ENCODE measurements at places on chromosomes 16 and 17.

GRCh38 chr16:10410469-10410868, 24.6 kb downstream of the ATF7IP2 start:
- no peak for DNase-seq

DNA sequence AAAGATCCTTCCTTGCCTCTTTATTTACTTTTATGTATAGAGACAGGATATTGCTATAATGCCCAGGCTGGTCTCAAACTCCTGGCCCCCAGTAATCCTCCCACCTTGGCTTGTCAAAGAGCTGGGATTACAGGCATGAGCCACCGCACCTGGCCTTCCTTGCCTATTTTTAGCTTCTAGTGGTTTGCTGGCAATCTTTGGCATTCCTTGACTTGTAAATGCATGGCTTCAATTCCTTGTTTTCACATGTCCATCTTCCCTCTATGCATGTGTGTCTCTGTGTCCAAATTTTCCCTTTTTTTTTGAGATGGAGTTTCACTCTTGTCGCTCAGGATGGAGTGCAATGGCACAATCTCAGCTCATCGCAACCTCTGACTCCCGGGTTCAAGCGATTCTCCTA, 22.5 kb downstream of the HEXIM2 start:
- no peak for DNase-seq

- DNase-seq: no peak
Observed at GRCh38 chr16:20393801-20394577, 10.5 kb downstream of the PDILT start.

DNA sequence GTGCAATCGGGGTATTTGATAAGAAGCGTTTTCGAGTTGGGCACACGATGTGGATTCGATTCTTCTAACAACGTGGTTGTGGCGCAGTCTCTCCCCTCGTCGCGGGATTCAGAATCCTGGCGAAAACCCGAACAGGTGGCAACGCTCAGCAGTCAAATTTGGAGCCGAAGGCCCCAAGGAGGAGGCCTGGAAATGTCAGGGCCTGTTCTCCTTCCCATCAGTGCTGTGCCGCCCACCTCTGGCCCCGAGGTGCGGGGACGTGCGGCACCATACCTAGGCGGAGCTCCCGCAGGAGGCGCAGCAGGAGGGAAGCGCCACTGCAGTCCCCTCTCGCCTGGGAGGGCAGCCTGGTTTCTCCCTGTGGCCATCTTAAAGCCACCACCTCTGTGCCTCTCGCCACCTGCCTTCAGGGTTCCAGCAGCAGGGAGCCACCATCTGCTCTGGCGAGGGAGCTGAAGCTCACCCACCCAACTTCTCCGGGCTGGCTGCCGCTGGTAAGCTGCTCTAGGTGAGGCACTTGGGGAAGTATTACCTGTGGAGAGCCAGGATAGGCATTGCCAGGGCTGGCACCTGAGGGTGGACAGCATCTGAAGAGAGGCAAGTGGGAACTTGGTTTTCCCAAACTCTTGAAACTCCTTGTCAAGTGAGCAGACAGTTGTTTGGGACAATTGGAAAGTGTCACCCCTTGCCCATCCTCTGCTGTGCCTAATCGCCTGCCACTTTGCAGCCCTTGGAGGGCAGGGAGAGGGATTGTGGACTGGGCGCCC, 2.6 kb upstream of the AATF start:
- no peak for DNase-seq
